ENCODE measurements at places on chromosomes 4 and X. TPM values are rescaled to one million over a fixed set of nuclear protein-coding genes. Genes with fewer than 3 reads are reported as not detected.

- no peak overlapping the region for H3K27ac ChIP-seq
- no peaks in the 10 kb centered on the region for H3K27me3 ChIP-seq
- no peaks in the 10 kb centered on the region for H3K4me1 ChIP-seq
- H3K4me3 ChIP-seq: no peak overlapping the region
These were observed 177.5 kb downstream of the ANKRD50 start for GRCh38 chr4:124535003-124535402.

DNA sequence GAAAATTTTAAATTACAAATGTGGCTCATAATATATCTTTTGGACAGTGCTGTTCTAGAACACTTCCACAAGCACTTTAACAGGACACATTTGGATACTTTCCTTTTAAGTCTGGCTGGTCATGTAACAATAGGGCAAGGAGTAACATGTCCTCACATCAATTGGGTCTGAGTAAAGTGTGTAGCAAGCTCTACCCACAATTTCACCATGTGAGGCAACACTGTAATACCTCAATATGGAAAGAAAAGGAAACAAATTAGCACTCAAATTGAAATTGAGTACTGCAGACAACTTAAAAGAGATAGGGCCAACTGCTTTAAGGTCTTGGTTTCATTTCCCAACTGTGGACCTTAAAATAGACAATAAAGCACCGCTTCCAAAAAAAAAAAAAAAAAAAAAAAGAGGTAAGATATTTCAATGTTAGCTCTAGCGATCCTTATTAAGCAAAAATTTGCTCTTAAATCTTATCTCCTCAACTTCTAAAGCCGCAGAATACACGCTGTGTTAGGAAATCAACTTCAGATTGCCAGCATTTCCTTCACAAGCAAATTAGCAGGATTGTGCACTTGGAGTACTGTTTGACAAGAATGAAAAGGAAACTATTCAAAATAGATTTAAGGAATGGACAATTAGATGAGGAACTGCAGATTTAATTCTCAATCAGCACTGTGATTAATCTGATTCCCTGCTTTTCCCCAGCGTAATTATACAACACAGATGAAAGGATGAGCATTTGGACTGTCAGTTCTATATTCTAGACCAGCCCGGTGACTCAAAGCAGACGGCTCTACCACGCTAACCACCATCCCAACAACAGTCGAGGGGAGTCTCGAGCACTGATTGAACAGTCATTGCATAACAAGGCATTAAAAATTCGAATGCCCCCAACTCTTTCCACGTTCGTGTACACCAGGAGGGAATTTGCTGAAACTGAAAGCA, 1.6 kb downstream of the CASK start:
- H3K4me3 ChIP-seq: peak overlapping the region; percentile 66
- H3K36me3 ChIP-seq: no peaks in the 10 kb centered on the region
- peaks cover 5% of the 10 kb centered on the region for H3K27me3 ChIP-seq
- H3K27ac ChIP-seq: peak overlapping the region; percentile 8

MAGEA3 gene
- polyA plus RNA-seq: 84.2 TPM

ART3 gene
- not detected for polyA plus RNA-seq

- no peak overlapping the region for H3K4me3 ChIP-seq
- no peaks in the 10 kb centered on the region for H3K4me1 ChIP-seq
- no peak for DNase-seq
- H3K27me3 ChIP-seq: no peaks in the 10 kb centered on the region
- H3K27ac ChIP-seq: no peak overlapping the region
These were observed 79.1 kb upstream of the RAPGEF2 start for GRCh38 chr4:159023741-159024140.

CXorf49 gene
- polyA plus RNA-seq: not detected

- H3K4me1 ChIP-seq: peaks cover 4% of the 10 kb centered on the region
- no peak for DNase-seq
- H3K36me3 ChIP-seq: no peaks in the 10 kb centered on the region
- H3K4me3 ChIP-seq: no peak overlapping the region
- no peak overlapping the region for H3K27ac ChIP-seq
These were observed 2.1 kb upstream of the PITX2 start for GRCh38 chr4:110624904-110625494.

- H3K27me3 ChIP-seq: no peaks in the 10 kb centered on the region
- no peaks in the 10 kb centered on the region for H3K36me3 ChIP-seq
- no peak overlapping the region for H3K4me3 ChIP-seq
- H3K4me1 ChIP-seq: no peaks in the 10 kb centered on the region
- DNase-seq: no peak
These were observed 341.2 kb upstream of the FMR1 start for GRCh38 chrX:147570483-147570882.

GRCh38 chr4:15106399-15106798, 104.1 kb downstream of the CPEB2 start:
- no peak overlapping the region for H3K27ac ChIP-seq
- no peak for DNase-seq
- H3K27me3 ChIP-seq: no peaks in the 10 kb centered on the region
- H3K36me3 ChIP-seq: no peaks in the 10 kb centered on the region

PWWP3B gene
- not detected for polyA plus RNA-seq

GRCh38 chr4:17636341-17636695, 21.9 kb downstream of the MED28 start:
- peaks cover 30% of the 10 kb centered on the region for H3K36me3 ChIP-seq
- H3K27me3 ChIP-seq: no peaks in the 10 kb centered on the region
- DNase-seq: no peak
- no peak overlapping the region for H3K27ac ChIP-seq
- no peaks in the 10 kb centered on the region for H3K4me1 ChIP-seq

DNA sequence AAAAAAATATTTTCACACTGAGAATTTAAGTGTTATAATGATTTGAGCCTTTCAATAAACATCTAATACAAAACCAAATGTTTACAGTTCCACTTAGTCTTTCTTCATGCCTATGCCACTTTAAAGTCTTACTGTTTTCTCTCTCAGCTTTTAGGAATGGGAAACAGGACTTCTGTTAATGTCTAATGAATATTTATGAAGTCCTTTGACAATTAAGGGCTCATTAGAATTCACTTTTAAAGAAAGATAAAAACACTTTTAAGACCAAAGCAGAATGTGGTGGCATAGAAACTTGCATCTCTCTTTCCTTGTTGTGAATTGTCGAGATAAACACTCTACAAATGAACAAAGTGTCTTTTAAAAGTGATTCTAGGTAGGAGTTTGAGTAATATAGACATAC, 315.9 kb downstream of the BMPR1B start:
- H3K4me1 ChIP-seq: no peaks in the 10 kb centered on the region
- no peak overlapping the region for H3K4me3 ChIP-seq
- H3K36me3 ChIP-seq: no peaks in the 10 kb centered on the region
- no peaks in the 10 kb centered on the region for H3K27me3 ChIP-seq

LONRF3 gene
- polyA plus RNA-seq: 0.07 TPM

- H3K4me1 ChIP-seq: peaks cover 30% of the 10 kb centered on the region
- no peaks in the 10 kb centered on the region for H3K27me3 ChIP-seq
- no peak overlapping the region for H3K27ac ChIP-seq
- peaks cover 82% of the 10 kb centered on the region for H3K36me3 ChIP-seq
- no peak overlapping the region for H3K4me3 ChIP-seq
These were observed 17.1 kb downstream of the CTBP1 start for GRCh38 chr4:1231637-1232360.

LIMCH1 gene
- polyA plus RNA-seq: 1.2 TPM

DNA sequence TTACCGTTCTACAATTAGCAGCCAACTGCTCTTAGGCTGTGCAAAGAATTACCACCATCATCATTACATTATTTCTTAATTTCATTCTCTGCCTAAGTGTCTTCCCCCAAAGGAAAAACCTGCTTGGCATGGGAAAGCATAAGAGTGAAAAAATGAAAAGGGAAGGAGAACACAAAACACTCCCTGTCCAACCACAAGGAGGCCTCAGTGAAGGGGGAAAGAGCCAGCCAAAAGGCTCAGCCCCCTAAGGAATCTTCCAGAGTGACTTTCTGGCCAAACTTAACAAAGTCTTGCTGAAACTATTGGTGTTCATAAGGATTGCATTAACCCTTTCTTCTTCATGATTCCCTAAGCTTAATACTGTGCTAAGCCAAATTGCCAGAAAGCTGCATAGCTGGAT, 287.4 kb downstream of the SMARCA1 start:
- no peaks in the 10 kb centered on the region for H3K36me3 ChIP-seq
- no peaks in the 10 kb centered on the region for H3K27me3 ChIP-seq
- no peak overlapping the region for H3K4me3 ChIP-seq
- no peak for DNase-seq
- H3K27ac ChIP-seq: no peak overlapping the region
- H3K4me1 ChIP-seq: no peaks in the 10 kb centered on the region

DNA sequence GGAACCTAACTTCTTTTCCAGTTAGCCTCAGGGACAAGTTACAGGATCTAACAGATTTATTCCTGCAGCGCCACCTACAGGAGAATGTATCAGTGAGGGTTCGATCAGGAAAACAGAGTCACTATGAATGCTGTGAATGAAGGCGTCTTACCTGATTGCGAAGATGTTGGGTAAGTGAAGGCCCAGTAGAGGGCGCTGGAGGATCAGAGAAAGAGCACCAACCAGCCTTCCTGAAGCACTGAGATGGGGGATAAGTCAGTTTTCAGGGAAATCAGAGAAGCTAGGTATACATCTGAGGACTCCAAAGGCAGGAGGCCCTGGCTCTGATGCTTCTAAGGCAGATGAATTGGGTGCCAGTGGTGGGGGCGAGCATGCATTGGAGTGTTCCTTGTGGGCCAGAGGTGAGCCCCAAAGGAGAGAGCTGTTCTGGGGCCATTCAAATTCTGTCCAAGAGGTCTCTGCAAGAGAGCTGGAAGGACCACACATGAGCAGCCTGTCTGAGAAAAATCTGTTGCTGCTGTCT, 169.9 kb upstream of the AADAT start:
- peak overlapping the region; percentile 57 for H3K4me3 ChIP-seq
- DNase-seq: peak; percentile 61
- H3K27me3 ChIP-seq: peaks cover 4% of the 10 kb centered on the region
- H3K36me3 ChIP-seq: no peaks in the 10 kb centered on the region

GRCh38 chr4:48315728-48316630, 25.4 kb upstream of the SLAIN2 start:
- H3K4me1 ChIP-seq: no peaks in the 10 kb centered on the region
- H3K27ac ChIP-seq: no peak overlapping the region
- no peaks in the 10 kb centered on the region for H3K27me3 ChIP-seq
- peak; percentile 60 for DNase-seq

MTTP gene
- polyA plus RNA-seq: not detected

PALLD gene
- polyA plus RNA-seq: 33.0 TPM

TACR3 gene
- not detected for polyA plus RNA-seq

DNA sequence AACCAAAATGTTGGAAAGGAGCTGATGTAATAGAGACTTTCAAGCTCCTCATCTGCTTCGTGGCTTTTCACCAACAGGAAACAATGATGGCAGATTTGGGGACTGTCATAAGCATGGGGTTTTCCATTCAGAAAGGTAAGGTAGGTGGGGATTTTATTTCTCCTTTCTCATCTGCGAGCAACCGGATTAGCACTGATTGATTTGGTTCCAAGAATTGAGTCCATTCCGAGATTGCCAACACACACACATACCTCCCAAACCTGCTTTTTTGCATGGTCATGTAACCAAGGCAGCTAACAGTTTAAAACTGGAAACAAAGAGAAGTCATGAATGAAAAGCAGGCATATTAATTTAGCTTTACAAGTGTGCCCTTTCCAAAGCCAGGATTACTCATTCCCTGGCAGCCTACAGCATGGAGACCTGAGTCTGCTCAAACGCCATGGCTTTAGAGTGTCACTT, 63.0 kb upstream of the LNX1 start:
- no peaks in the 10 kb centered on the region for H3K36me3 ChIP-seq
- no peak for DNase-seq
- no peaks in the 10 kb centered on the region for H3K27me3 ChIP-seq
- H3K27ac ChIP-seq: peak overlapping the region; percentile 52

GRCh38 chr4:77903186-77903585, 40.6 kb downstream of the MRPL1 start:
- H3K4me3 ChIP-seq: no peak overlapping the region
- no peak overlapping the region for H3K27ac ChIP-seq
- no peaks in the 10 kb centered on the region for H3K27me3 ChIP-seq
- H3K36me3 ChIP-seq: peaks cover 17% of the 10 kb centered on the region
- no peak for DNase-seq

GRCh38 chr4:1592709-1593417, 91.2 kb downstream of the FAM53A start:
- peaks cover 38% of the 10 kb centered on the region for H3K27me3 ChIP-seq
- DNase-seq: no peak
- H3K36me3 ChIP-seq: no peaks in the 10 kb centered on the region
- H3K4me3 ChIP-seq: no peak overlapping the region
- H3K27ac ChIP-seq: no peak overlapping the region

- H3K4me3 ChIP-seq: no peak overlapping the region
- H3K27ac ChIP-seq: no peak overlapping the region
- no peaks in the 10 kb centered on the region for H3K36me3 ChIP-seq
- no peaks in the 10 kb centered on the region for H3K27me3 ChIP-seq
These were observed 737.5 kb upstream of the NDST4 start for GRCh38 chr4:115850799-115851509.

SLITRK4 gene
- polyA plus RNA-seq: not detected

- DNase-seq: no peak
- no peak overlapping the region for H3K27ac ChIP-seq
- no peaks in the 10 kb centered on the region for H3K4me1 ChIP-seq
- H3K4me3 ChIP-seq: no peak overlapping the region
These were observed 78.7 kb upstream of the PDE5A start for GRCh38 chr4:119707336-119707735.

GRCh38 chr4:87018753-87019152, 83.9 kb downstream of the AFF1 start:
- H3K27ac ChIP-seq: no peak overlapping the region
- no peaks in the 10 kb centered on the region for H3K36me3 ChIP-seq
- no peak overlapping the region for H3K4me3 ChIP-seq
- peaks cover 18% of the 10 kb centered on the region for H3K4me1 ChIP-seq

DNA sequence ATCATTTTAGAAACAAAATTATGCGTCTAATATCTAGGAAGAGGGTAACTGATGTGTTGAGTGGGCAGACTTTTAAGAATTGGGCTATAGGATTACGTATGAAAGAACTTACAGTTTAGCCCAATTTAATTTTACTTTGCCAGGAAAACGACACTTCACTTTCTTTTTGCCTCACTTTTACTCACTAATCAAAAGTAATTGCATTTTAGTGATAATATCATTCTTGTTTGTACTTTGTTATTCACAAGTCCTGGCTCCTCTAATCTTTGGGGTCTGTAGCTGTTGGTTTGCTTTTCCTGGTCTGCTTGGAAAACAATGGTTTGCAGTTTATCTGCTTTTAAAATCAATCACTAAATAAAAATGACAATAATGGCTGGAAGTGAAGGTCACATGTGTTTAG, 2.9 kb upstream of the ARX start:
- peaks cover 86% of the 10 kb centered on the region for H3K27me3 ChIP-seq
- H3K4me1 ChIP-seq: no peaks in the 10 kb centered on the region
- no peak for DNase-seq
- H3K36me3 ChIP-seq: no peaks in the 10 kb centered on the region
- no peak overlapping the region for H3K4me3 ChIP-seq

CENPE gene
- polyA plus RNA-seq: 1.3 TPM

Measured in SK-N-SH (cell line).